ENCODE measurements at places on chromosomes 6 and 20.
A peak's percentile ranks its signal among the peaks of the same experiment; 100 is the strongest.

DNA sequence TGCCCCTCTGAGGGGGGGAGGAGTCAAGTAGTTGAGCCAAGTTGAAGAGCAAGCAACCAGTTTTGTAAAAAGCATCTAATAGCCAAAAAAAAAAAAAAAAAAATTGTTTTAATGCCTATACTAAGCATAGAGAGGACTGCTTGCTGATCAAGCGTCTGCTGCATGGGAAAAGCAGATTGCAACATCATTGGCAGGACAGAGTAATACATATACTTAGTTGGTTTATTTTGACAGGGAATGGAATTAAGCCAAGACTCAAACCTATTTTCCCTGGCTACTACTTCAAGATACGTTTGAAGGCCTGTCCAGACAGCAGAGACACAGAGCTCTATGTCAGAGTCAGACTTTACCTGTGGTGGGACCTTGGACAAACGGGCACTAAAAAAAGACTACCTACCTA, 120.5 kb downstream of the RTN4IP1 start:
- no peak for DNase-seq

GRCh38 chr6:6002005-6002847, 4.5 kb downstream of the NRN1 start:
- DNase-seq, result no peak

GRCh38 chr20:51876313-51876940, 74.1 kb upstream of the SALL4 start:
- no peak for DNase-seq

- DNase-seq, result no peak
Observed at GRCh38 chr6:150320442-150320841, 48.4 kb upstream of the IYD start.

DNA sequence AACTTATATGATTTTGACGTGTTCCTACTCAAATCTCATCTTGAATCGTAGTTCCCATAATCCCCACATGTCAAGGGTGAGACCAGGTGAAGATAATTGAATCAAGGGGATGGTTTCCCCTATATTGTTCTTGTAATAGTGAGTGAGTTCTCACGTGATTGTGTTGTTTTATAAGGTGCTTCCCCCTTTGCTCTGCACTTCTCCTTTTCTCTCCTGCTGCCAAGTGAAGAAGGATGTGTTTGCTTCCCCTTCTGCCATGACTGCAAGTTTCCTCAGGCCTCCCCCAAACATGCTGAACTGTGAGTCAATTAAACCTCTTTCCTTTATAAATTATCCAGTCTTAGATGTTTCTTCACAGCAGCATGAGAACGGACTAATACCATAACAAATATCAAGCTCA, 83.2 kb downstream of the MANEA start:
- peak; percentile 19 for DNase-seq

DNA sequence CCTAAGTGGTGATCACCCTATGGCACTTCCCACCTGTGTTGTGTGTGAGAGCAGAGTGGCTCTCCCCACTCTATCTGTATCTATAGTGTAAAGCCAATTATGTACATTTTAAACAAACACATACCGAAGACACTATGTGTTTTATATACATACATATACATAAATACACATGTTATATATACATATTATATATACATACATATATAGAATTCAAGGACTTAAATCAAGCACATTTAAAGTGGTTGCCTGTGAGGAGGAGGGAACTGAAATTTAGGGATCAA, 246.6 kb downstream of the LY86 start:
- no peak for DNase-seq

Data from CD14-positive monocyte (primary cell).